ENCODE measurements at places on chromosomes 2 and 18.

GRCh38 chr2:143152219-143152618 is 23.0 kb downstream of the ARHGAP15 start:
- no peak for DNase-seq

GRCh38 chr2:230847883-230848388 is 16.8 kb upstream of the ITM2C start:
- peak; percentile 34 for DNase-seq

DNA sequence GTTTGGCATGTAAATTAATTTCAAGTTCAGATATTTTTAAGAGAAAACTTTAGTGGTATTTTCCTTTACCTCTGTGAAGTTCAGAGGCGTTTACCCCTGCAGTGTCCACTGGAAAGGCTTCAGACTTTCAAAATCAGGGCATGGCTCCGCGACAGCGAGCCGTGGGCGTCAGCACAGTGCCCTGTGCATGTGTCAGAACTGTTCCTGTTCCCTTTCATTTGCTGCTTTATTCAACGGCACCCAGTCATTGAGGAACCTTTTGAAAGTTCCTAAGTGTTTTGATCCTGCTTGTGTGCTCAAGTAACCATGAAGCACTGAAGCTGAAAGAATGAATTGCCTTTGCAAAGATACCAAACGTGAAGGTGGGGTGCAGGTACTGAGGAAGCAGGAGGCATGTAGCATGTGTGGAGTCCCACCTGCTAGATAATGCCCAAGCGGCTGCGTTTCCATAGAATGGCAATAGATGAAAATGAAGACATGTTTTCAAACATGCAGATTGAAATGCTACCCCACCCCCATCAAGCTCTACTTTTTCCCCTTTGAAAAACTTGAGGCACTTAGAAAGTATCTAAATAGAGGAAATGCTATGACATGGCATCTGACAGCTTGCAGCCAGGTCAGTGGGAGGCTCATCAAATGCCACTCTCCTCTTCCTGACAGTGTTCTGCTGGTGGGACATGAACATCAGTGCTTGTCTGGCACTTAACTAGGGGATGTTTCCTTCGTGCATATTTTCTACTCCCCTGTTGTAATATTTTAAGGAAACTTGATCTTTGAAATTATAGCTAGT is 148.6 kb downstream of the ZNF236 start:
- DNase-seq: no peak

DNA sequence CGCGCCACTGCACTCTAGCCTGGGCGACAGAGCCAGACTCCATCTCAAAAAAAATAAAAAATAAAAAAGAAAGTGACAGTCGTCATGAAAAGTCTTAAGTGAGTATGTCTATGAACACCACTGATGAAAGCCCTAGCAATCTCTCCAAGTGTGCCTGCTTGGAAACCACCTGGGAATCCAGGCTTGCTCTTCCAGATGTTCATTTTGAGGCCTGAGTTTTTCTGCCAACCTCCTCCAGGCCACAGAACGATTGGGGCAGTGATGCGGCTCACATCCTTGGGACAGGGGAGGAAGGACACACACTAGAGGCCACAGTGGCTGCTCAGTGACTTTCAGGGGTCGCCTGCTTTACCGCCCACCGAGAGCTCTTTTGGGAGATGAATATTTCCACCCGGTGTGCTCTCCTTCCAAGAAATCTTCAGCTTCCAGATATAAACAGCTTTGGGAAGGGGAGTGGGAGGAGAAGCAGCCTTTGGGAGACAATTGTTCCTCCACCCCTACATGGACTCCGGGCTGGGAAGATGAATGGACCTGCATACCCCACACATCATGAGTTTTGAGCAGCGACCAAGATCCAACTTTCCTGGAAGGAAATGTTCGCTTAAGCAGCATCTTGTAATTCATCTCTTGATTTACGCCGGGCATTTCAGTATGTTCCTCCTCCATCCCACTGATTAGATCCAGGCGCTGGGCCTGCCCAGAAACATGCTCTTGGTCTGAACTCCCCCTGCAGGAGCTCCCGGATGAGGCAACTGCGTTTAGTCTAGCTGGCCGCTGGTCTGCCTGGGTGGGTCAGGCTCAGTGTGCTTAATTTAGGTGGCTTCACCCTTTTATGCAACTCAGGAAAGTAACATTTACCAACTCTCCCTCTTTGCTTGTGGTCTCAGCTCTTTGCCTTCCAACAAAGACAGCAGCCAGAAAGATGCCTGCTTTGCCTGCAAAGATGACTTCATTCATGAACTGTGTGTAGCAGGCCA is 6.2 kb upstream of the ARMC9 start:
- peak; percentile 61 for DNase-seq

GRCh38 chr2:130846686-130847375 is 10.1 kb downstream of the ARHGEF4 start:
- no peak for DNase-seq

- no peak for DNase-seq
Observed at GRCh38 chr2:58319481-58319880, 78.4 kb upstream of the FANCL start.

DNA sequence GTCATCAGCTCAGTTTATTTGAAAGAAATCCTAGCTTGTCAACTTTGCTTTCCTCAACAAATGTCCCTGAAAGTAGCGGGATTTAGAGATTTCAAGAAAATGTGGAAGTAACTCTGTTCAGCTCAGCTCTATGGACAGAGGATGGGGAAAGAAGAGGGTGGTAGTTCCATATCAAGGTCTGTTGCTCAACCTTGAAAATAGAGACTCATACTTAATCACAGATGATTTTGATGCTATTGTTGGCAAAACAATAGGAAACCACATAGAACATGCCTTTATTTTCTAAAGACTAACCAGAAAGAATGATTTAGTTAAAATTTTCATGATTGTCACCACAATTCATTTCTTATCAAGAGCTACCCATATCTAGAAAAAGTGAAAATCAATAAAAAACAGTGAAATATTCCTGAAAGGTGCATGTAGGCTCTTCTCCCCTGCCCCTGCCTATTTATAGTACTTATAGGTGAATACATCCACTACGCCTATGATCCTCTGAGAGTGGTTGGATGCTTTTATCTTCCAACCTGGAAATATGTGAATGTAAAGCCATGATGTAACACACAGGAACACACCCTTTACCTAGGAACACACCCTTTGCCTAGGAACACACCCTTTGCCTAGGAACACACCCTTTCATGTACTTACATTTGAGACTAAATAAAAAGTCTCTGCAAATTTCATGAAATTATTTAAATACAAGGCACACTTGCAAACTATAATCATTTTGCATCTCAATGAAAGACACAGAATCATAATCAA is 65.8 kb downstream of the ETAA1 start:
- no peak for DNase-seq

DNA sequence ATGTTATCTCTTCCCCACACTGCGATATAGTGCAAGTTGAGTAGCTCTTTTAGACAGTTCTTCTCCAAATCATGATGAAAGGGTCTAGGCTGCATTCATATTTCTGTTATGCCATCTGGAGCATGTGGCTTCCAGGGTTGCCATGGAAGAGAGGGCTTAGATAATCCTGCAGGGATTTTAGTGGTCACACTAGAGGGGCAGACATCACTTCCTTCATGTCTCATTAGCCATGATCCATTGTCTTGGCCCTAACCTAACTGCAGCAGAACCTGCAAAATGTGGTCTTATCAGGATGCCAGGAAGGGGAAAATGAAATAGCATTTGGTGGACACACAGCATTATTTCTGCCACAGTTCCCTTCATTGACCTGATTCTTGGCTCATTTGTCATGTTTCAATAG is 83.1 kb downstream of the ADAM23 start:
- no peak for DNase-seq

DNA sequence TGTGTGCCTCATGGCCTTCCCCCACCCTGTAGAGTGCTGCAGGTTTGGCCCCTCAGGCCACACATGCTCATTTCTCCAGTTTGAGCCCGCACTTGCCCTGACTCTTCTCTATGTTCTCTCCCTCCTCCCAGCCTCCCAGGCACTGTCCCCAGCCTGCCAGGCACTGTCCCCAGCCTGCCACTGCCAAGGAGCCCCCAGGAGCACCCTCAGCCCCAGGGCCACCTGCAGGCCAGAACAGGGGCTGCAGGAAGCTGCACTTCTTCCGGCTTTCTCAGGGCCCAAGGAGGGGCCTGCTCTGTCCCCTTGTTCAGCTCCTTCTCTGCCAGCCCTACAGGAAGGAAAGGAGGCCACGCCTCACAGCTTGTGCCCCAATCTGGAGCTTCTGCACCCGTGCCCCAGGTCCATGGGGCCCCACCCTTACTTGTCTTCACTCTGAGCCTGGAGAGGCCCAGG is 31.6 kb downstream of the CYP26B1 start:
- DNase-seq: no peak

- no peak for DNase-seq
Observed at GRCh38 chr18:48983793-48984437, 33.1 kb upstream of the SMAD7 start.

GRCh38 chr2:218022131-218022850 is 19.5 kb upstream of the TNS1 start:
- DNase-seq: no peak

GRCh38 chr2:184114439-184114838 is 483.9 kb upstream of the ZNF804A start:
- DNase-seq: no peak

DNA sequence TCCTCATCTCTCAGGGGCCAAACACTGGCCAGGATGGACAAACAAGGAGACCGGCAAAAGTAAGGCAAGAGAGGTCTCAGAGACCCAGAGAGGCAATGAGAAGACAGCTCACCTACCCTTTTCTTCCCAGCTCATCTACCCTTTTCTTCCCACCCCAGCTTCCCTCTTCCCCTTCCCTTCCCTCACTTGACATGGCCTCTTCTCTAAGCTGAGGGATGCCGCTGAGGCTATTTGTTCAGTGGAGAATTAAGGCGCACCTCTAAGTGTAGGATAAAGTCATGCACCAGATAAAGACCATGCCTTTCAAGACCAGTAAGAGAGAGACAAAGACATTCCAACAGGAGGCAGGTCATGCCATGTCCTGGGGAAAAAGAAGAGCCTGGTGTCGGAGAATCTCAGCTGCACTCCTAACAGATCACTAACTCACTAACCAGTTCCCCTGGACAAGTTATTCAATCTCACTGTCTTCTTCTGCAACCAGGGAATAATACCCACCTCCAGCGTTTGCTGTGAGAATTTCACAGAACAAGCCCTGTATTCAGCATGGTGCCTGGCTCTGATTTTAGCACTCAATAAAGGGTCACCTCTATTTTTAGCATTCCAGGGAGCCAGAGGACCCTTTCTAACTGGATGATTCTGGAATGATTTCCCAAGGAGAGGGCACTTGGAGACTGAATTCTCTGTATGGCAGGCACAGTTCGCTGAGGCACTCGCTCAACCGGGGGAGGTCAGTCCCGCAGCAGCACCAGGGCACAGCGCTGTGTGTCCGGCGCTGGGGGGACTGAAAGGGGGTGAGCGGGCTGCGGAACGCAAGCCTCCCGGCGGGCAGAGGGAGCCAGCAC is 3.0 kb upstream of the FOSL2 start:
- DNase-seq: no peak

GRCh38 chr2:161044095-161044865 is 115.9 kb upstream of the TANK start:
- DNase-seq: no peak

DNA sequence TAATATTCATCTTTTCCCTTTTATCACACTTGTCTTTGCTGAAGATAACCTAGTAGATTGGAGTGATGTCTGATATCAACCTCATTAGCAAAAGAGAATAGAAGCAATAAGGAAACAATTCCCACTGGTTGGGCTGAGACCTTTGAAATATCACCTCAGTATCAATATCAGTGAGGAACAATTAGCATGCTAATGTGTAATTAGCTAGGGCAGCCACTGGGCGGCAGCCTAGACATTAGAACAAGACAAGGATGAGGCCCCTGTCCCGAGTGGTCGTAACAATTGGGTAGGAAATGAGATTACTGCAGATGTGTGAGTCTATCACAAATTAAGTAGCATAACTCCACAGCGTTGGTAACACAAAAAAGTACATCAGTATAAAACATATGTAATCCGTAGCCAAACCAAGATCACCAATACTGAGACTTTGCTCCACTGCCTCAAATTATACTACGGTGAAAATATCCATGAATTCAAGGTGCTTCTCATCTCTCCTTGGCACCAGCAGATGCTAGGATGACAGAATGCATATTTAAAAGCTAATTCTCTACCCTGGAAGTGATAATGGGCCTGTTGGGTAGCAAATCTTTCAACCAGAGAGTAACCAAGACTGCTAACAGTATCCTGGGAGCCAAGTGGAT is 99.1 kb downstream of the ALPK2 start:
- DNase-seq: peak; percentile 16

GRCh38 chr2:128446874-128447537 is 128.3 kb upstream of the HS6ST1 start:
- no peak for DNase-seq

- DNase-seq: peak; percentile 10
Observed at GRCh38 chr2:190277234-190278112, 42.2 kb downstream of the HIBCH start.

DNA sequence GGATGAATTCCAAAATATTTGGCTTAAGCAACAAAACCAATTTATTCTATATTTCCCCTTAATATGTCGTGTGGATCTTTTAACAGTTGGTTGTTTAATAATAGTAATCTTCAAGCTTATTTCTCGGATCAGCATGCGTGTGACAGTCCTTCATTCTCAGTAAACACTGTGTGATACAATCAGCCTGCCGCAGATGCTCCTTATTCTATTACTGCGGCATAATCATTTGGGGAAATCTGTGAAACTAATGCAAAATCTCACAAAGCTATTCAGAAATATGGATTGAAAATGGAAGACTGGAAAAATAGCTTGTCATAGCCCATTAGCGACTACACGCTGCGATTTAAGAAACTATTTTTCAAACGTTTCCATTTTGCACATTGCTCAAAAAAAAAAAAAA is 36.9 kb downstream of the LINC00305 start:
- DNase-seq: no peak

DNA sequence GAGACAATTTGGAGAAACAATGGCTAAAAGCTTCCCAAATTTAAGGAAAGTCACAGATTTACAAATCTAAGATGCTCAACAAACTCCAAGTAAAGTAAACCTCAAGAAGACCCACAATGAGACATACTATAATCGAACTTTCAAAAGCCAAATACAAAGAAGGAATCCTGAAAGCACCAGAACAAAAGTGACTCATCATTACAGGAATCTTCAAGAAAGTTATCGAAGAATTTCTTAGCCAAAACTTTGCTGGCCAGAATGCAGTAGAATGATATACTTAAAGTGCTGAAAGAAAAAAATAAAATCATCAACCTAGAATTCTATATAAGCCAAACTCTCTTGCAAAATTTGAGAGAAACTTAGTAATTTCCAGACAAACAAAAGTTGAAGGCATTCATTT is 106.5 kb upstream of the TMEM200C start:
- no peak for DNase-seq

Measured in AG09309 (cell line).